ENCODE measurements at places on chromosomes 7 and 10. TPM values are rescaled to one million over a fixed set of nuclear protein-coding genes. Genes with fewer than 3 reads are reported as not detected.

- H3K4me1 ChIP-seq: peaks cover 7% of the 10 kb centered on the region
- H3K4me3 ChIP-seq: no peak overlapping the region
- DNase-seq: no peak
- H3K27me3 ChIP-seq: no peaks in the 10 kb centered on the region
- no peaks in the 10 kb centered on the region for H3K36me3 ChIP-seq
Measured at GRCh38 chr7:78178319-78178718, 379.7 kb downstream of the PHTF2 start.

GRCh38 chr7:6420680-6421079, 27.1 kb downstream of the DAGLB start:
- no peak for DNase-seq
- no peaks in the 10 kb centered on the region for H3K27me3 ChIP-seq
- H3K4me1 ChIP-seq: peaks cover 27% of the 10 kb centered on the region
- H3K4me3 ChIP-seq: no peak overlapping the region
- peaks cover 32% of the 10 kb centered on the region for H3K36me3 ChIP-seq

DNA sequence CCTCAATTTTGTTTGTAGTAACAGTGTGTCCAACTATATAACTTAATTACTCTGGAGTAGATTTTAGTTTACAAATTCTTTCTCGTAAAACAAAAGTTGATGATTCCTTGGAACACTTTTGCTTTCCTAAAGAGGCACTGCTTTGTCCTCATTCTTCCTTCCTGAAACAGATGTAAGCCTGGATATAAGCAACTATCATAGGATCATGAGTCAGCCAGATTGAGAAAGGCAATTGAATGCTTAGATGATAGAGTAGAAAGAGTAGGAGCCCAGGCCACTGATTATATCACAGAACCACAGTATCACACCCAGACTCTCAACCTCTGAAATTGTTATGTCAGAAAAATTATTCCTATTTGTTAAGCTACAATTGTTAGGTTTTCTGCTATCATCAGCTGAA, 69.9 kb downstream of the TMEM106B start:
- DNase-seq: no peak
- H3K36me3 ChIP-seq: no peaks in the 10 kb centered on the region
- H3K4me3 ChIP-seq: no peak overlapping the region
- H3K27ac ChIP-seq: no peak overlapping the region
- no peaks in the 10 kb centered on the region for H3K27me3 ChIP-seq

- no peaks in the 10 kb centered on the region for H3K36me3 ChIP-seq
- DNase-seq: no peak
- no peak overlapping the region for H3K4me3 ChIP-seq
- H3K27ac ChIP-seq: no peak overlapping the region
Measured at GRCh38 chr10:76504823-76505222, 1073.4 kb downstream of the LRMDA start.

DNA sequence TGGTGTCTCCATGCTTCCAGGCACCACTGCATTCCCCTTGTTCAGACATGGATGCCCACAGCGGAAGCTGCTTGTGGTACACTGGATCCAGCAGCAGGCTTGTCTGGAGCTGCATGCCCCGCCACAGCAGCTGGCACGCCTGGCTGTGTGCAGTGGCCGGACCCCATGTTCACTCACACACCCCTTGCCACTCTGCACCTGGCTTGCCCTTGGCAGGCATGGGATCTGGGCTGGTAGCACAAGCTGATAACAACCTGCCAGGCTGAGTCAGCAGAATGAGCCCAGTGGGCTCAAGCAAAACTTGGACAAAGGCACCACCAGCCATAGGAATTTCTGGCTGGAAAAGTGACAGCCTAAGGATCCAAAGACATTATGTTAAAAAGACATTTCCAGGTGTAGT, 91.8 kb upstream of the TMEM168 start:
- no peak for DNase-seq
- peaks cover 5% of the 10 kb centered on the region for H3K4me1 ChIP-seq
- no peaks in the 10 kb centered on the region for H3K27me3 ChIP-seq
- peaks cover 4% of the 10 kb centered on the region for H3K36me3 ChIP-seq
- no peak overlapping the region for H3K27ac ChIP-seq

SORBS1 gene
- 270 TPM for polyA plus RNA-seq

GSTO1 gene
- 73.7 TPM for polyA plus RNA-seq

FANK1 gene
- 0.31 TPM for polyA plus RNA-seq

NEUROD6 gene
- polyA plus RNA-seq: not detected

AGR2 gene
- 0.20 TPM for polyA plus RNA-seq

ASB10 gene
- polyA plus RNA-seq: 25.2 TPM

NMT2 gene
- 5.9 TPM for polyA plus RNA-seq

ADAM8 gene
- 0.29 TPM for polyA plus RNA-seq

MYOF gene
- 3.6 TPM for polyA plus RNA-seq
